Thyroid gland (tissue), 4 donors: ENCODE measurements at places on chromosomes 11 and 22.

- no peak for DNase-seq
Observed at GRCh38 chr11:44753961-44754645, 27.3 kb downstream of the TSPAN18 start.

- DNase-seq, result no peak
Observed at GRCh38 chr11:45723397-45723796, 58.0 kb upstream of the CHST1 start.

DNA sequence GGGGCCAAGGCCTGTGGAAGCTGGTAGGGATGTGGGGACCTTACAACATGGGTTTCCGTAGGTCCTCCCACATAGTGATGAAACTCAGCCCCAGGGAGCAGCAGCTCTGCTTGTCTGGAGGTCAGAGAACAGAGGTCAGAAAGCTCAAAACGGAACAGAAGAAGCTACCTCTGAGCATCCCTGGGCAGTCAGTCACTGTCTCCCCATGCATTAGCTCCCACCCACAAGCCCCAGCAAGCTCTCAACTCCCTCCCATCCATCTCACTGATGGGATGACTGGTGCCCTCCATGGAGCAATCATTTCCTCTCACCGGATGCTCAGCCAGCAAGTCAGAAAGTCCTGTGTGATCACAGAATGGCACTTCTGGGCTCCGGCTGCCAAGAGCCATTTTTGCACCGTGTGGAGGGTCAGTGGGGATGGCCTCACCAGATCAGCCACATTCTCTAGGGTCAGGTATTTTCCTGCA is 1.9 kb downstream of the TPP1 start:
- DNase-seq, result no peak

GRCh38 chr11:7673724-7674434 is 579 bp upstream of the CYB5R2 start:
- DNase-seq, result peak; percentile 49

- no peak for DNase-seq
Observed at GRCh38 chr11:79744941-79745340, 304.1 kb upstream of the TENM4 start.

GRCh38 chr11:61174273-61174672 is 13.0 kb upstream of the VPS37C start:
- no peak for DNase-seq
